ENCODE measurements at places on chromosomes 6 and 20.
A peak's percentile ranks its signal among the peaks of the same experiment; 100 is the strongest.

DNA sequence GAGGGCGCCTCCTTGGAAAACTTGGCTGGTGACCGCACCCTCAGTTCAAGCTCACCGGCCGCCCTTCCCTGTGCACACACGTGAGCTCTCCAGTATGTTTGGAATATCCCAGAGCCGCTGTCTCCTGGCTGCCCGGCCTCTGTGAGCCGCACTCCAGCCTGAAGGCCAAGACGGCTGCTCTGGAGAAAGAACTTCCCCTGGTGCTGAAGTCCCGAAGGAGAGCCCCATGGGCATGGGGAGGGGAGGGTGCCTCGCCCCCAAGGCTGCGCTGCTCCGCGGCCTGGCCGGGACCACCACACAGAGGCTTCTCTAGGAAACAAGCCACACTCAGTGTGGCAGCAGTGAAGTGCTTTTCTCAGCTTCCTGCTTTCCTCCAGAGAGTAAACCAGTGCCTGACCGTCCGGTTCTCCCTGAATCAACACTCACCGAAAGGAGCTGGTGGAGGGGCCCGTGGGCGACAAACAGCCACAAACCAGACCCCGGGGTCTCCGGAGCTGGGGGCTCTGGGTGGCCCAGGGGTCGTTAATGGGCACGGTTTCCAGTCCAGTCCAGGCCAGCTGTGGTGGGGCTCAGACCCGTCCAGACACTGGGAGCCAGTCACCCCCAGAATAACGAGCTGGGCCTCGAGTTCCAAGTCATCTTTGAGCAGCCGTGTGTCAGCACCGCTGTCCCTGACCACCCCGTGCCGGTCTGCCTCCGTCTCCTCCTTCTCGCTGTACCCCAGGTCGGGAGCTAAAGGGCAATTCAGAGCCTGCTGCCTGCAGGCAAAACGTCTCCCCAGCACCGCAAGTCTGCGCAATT lies 87.4 kb upstream of the BHLHE23 start:
- peak; percentile 11 for DNase-seq

DNA sequence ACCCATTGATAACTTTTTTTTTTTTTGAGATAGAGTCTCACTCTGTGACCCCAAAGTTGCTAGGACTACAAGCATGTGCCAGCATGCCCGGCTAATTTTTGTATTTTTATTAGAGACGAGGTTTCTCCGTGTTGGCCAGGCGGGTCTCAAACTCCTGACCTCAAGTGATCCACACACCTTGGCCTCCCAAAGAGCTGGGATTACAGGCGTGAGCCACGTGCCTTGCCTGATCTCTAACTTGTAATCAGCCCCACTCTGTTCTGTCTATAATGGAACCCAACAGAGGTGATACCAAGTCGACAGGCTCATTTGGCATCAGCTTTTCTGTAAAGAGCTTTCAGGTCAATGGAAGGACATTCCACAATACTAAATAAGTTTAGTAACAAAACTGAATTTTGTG lies 99.4 kb downstream of the HFE start:
- DNase-seq = no peak

GRCh38 chr6:161894436-161894835 lies 620.6 kb upstream of the AGPAT4 start:
- DNase-seq = no peak

GRCh38 chr6:25851961-25852360 lies 20.1 kb upstream of the SLC17A1 start:
- DNase-seq = no peak

DNA sequence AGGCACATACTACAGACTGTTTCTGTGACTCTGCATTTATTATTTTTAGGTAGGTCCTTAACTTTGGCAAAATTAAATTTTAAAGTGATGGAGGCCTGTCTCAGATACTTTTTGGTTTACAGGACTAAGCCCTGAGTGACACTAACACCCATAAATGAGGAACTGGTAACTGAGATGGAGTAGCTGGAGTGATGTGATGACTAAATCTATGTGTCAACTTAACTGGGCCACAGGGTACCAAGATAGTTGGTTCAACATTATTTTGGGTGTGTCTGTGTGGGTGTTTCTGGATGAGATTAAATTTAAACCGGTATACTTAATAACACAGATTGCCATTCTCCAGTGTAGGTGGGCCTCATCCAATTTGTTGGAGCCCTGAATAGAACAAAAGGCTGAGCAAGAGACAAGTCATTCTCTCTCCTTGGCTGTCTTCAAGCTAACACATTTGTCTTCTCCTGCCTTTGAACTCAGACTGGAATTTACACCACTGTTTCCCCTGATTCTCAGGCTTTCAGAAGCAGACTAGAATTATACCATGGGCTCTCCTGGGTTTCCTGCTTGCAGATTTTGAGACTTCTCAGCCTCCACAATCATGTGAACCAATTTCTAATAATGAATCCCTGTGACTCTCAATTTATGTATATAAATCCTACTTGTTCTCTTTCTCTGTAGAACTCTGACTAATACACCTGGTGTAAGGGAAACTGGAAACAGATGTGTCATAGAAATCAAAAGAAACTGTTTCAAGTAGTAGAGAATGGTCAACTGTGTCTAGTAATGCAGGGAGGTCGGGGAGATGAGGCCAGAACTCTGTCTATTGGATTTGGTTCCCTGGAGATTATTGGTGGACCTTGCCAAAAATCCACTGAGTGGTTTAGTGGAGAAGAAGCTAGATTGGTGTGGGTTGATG lies 579.2 kb downstream of the EPM2A start:
- DNase-seq = no peak

DNA sequence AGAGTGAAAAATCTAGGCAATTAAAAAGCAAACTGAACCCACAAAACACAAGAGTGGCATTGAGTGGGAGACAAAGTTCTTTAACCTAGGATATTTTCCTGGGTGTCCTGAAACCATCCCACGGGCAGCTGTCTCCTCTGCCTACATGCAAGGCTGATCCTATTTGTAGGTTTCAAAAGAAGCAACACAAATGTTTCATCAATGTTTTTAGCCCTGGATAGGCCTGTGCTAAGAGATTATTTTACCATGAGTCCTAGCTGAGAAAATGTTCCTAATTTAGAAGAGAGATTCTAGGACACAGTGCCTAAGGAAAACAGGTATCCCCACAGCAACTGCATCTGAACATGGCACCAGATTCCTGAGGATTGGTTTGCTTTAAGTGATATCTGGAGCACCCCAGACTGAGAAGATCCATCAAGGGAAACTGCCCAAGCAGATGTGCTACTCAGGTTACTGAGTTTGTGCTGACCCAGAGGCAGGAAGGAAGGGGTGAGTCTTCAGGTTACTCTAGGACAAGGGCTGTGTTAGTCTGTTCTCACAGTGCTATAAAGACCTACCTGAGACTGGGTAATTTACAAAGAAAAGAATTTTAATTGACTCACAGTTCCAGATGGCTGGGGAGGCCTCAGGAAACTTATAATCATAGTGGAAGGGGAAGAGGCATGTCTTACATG lies 111.6 kb upstream of the UST start:
- no peak for DNase-seq

DNA sequence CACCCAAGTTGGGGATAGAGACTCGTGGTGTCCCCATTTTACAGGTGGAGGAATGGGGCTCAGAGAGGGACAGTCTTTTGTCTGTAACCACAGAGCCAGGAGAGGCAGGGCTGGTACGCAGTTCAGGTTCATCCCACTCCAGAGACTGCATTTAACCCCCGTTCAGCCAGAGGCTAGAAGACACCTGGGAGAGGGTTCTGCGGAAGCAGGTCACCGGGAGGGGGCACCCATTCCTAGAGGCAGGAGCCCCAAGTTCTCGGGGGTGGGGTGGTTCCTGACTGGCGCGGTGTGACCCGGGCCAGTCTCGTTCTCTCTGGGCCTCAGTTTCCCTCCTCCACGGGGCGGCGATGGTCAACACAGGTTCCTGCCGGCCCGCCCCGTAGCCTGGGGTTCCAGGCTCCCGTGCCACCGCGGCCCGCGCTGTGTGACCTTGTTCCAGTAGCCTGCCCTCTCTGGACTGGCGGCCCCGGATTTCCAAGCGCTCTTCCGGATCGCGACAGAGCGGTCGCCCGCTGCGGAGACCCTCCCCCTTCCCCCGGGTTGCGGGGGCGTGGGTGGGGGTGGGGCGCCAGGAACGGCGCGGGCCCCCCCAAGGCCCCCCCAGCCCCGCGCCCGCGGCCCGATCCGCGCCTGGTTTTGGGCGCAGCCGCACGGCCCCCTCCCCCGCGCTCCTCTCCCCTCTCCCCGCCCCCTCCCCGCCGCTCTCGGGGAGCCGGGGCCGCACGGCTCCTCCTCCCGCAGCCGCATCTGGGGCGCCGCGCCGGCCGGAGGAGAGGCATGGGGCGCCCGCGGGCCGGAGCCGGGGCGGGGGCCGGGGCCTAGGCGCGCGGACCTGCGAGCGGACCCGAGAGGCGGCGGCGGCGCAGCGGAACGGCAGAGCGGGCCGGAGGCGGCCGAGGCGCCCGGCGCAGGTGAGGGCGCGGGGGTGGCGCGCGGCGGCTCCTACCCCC lies at the start of gene DLGAP4:
Gene DLGAP4, plus strand, starts transcription at position 738 of the 950 bp plus-strand sequence. CDS start 125,379 bp downstream, outside the sequence.
- no peak for DNase-seq

DNA sequence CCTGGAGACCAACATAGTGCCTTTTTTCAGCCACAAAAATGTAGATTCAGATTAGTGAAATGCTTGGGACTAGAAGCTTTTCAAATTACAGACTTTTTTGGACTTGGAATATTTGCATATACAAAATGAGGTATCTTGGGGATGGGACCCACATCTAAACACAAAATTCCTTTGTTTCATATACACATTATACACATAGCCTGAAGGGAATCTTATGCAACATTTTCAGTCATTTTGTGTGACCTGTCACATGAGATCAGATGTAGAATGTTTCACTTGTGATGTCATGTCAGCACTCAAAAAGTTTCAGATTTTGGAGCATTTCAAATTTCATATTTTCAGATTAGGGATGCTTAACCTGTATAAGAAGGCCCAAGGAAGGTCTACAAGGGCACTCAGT lies 44.5 kb upstream of the ALDH8A1 start:
- no peak for DNase-seq

GRCh38 chr20:6898928-6899327 lies 131.4 kb downstream of the BMP2 start:
- DNase-seq = no peak

- DNase-seq = no peak
These were observed 575.2 kb upstream of the JAG1 start for GRCh38 chr20:11248687-11249638.

- no peak for DNase-seq
These were observed 21.7 kb upstream of the RANBP9 start for GRCh38 chr6:13733178-13733887.

DNA sequence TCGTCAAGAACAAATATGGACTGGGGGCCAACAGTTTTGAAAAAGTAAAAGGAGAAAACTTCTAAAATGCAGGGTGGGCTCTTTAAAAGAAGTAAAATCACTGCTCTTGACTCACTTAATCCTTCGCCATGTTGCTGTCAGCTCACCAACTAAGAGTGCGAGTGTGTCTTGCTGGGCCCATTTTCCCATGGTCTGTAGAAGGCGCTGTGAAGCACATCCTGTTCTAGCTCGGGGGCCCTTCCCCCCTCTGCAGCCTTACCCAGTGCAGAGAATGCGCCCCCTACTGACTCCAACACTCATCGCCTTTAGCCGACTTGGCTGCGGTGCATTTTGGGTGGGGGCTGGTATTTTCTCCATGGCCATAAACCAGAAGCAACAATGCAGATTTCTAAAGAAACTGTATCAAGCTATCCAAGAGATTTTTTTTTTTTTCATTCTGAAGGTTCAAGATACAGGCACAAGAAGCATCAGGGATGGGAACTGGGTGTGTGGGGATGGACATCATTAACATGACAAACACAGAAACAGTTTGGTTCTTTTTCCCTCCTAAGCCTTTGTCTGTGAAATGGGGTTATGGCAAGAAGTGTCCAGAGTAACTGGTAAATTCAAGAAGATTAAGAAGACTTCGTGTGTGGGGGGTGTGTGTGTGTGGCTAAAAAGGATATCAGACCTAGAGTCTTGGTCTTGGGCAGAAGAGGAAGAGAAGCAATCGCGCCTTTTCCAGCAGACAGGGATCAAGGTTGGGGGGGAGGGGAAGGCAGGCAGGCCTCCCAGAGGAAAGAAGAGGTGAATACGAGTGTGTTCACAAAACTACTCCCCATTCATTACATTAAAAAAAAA lies 1.7 kb downstream of the ADNP start:
- DNase-seq = peak; percentile 85

DNA sequence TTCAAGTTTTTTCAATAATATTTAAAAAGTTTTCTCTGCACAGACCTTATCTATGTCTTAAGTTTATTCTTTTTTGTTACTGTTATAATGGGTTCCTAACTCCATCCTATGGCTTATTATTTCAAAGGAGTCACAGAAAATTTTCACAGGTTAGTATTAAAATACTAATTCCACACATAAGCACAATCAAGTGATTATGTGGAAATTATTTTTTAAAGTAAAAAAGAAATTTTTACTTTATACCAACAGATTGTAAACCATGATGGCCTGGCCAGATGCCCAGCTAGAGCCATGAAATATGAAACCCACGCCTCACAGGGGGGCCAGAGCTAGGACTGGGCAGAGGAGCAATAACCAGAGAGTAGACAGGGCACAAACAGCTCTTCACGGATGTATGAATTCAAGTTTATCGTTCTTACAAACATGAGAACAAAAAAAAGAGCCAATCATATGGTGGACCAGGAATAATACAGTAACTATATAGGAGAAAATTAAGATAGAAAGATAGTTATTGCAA lies 34.0 kb downstream of the NUDT3 start:
- DNase-seq = no peak

DNA sequence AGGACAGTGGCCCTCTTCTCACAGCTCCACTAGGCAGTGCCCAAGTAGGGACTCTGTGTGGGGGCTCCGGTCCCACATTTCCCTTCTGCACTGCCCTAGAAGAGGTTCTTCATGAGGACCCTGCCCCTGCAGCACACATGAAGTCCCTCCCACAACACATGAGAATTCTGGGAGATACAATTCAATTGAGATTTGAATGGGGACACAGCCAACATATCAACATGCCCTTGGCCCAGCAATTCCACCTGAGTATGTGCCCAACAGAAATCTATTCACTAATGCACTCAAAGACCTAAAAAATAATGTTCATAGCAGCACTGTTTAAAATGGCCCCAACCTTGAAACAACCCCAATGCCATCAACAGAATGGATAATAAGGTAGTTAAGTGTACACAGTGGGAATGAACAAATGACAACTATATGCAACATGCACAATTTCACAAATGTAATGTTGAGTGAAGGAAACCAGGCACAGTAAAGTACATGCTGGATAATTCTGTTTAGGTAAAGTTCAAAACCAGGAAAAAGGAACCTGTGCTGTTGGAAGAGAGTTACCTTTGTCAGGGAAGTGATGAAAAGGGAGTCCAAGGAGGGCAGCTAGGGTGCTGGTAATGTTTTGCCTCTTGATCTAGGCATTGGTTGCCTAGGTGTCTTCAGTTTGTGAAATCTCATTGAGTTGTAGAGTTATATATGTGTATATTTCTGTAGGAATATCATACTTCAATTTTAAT lies 16.1 kb downstream of the ISM1 start:
- DNase-seq = no peak

- no peak for DNase-seq
These were observed 312.8 kb upstream of the SULF2 start for GRCh38 chr20:48098099-48098498.

Measured in activated T-cell treated with anti-CD3 and anti-CD28 coated beads, Interleukin-2, amount 50 U/mL, for 1 hour (primary cell).